NCI-H1417 treated with DMSO at 0.1 percent for 48 hours (cell line): ENCODE measurements at places on chromosomes 1 and 21.

DNA sequence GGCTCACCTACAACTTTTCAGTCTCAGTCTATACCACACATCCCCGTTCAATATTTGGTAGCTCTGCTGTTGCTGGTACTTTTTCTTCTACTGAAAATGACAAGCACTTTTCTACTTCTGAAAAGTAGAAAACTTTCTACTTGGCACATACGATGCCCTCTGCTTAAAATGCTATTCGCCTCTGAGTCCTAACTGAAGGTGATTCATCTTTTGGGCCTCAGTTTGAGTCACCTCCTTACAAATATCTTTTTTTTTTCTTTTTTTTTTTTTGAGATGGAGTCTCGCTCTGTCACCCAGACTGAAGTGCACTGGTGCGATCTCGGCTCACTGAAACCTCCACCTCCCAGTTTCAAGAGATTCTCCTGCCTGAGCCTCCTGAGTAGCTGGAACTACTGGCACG lies 136.0 kb upstream of the CYYR1 start:
- DNase-seq = no peak

DNA sequence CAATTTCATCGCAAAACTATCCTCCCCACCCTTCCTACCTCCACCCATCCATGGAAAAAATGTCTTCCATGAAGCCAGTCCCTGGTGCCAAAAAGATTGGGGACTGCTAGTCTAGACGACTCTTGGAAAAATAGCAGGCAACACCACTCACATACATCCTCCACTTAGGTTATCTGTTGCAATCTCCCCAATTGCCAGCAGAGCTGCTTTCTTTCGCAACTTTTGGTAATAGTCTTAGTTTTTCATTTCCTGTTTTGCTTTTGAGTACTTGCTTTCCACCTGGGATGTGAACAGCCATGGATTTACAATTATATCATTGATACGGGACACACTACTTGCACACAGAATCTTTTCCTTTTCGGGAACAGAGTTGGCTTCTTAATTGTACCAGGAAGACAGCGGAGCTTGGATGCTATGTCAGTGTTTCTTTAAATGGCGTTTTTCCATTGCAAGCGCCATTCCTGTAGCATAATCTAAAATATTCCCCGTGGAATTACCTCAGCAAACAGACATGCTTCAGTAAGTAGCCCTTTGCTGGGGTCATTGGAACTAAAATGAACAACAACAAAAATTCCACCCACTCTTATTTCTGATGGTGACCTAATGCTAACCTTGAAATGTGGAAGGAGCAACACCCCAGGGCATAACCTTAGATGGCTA lies 183.3 kb upstream of the ADGRL2 start:
- DNase-seq = no peak

GRCh38 chr1:50851466-50851865 lies 108.6 kb downstream of the FAF1 start:
- DNase-seq = no peak

- no peak for DNase-seq
Observed at GRCh38 chr1:26114165-26114927, 2.7 kb downstream of the PDIK1L start.

GRCh38 chr1:210021145-210021860 lies 83.3 kb downstream of the SYT14 start:
- no peak for DNase-seq

- no peak for DNase-seq
Observed at GRCh38 chr1:118960567-118961136, 27.5 kb downstream of the TBX15 start.

GRCh38 chr1:2547210-2548067 lies 8.7 kb upstream of the TNFRSF14 start:
- DNase-seq = no peak

- DNase-seq = no peak
Observed at GRCh38 chr1:201332021-201332420, 45.5 kb downstream of the TNNT2 start.

GRCh38 chr1:940107-941014 lies 16.6 kb downstream of the SAMD11 start:
- no peak for DNase-seq

DNA sequence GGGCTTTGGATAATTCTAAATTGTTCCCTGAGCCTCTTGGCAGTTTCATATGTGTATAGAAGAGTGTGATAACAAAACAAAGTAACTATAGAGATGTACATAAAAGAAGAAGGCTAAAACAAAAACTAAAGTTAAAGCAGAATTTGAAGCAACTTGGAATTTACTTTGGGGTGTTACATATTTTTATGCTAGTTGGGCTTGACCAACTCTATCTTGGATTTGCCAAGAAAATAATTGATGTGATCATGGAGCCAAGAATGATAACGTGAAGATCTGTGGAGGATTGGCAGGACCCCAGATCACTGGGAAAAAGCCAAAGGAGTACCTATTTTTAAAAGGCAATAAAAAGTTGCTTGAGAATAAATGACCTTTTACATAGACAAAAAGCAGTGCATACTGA lies 206.9 kb downstream of the LMO4 start:
- no peak for DNase-seq

GRCh38 chr1:51733793-51734522 lies 117.1 kb downstream of the OSBPL9 start:
- peak; percentile 15 for DNase-seq

DNA sequence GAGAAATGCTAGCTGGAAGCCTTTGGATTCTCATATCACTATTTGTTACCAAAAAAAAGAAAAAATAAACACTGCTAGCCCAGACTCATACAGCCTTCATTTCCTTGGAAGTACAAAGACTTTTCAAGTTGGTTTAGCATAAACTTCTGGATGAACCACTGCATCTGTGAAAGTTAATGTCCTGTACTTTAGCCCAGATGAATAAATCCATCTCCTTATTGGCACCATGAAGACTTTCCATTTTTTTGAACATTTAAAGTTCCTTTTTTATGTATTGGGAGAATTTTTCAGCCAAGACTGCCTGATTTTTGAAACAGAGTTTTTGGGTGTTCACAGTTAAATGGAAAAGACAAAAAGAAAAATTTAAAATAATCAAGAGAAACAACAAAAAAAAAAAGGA lies 184.0 kb upstream of the C1orf87 start:
- DNase-seq = no peak

DNA sequence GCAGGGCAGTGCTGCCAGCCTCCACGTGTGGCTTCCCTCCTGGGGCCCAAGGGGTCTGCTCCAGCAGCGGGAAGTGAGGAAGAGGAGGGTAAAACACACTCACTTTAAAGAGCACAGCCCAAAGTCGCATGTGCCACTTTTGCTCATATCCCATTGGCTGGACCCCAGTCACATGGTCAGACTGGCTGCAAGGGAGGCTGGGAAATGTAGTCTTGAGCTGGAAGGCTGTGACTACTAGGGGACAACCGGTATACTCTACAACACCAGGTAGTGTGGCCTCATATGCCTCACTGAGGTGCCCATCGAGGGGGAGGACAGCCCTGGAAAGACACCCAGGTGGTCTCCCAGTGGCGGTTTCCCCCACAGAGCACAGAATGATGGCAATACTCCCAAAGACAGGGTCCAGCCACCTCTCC lies 45.2 kb downstream of the CAMK2N1 start:
- DNase-seq = no peak

DNA sequence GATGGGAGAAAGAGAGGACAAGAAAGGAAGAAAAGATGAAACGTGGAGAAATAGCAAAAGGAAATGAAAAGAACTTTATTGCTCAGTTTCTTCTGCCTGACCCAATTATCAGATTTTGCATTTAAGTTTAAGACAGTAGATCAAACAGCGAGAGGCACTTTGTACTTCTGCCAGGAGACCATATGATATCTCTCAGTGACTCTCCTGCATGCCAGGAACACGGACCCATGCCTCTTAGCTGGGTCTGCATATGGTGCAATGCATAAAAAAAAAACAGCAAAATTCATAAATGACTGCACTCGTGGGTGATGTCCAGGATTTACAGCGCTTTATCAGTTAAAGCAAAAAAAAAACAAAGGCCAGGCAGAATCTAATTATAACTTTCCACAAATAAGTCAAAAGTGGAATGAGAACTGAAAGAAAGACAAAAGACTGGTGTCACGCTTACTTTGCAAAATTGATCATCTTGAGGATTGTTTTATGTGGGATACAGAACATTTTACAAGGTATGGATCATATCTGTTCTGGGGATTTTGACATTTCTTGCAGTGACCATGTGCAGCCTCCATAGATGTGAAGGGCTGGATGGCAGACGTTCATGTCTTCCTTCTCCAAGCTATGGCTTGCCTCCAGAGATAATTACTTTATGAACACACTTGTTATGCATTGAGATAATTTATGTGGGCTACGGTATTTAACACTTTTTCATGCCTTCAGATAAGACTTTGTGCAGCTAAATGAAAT lies 79.5 kb downstream of the RUNX1 start:
- DNase-seq = no peak

DNA sequence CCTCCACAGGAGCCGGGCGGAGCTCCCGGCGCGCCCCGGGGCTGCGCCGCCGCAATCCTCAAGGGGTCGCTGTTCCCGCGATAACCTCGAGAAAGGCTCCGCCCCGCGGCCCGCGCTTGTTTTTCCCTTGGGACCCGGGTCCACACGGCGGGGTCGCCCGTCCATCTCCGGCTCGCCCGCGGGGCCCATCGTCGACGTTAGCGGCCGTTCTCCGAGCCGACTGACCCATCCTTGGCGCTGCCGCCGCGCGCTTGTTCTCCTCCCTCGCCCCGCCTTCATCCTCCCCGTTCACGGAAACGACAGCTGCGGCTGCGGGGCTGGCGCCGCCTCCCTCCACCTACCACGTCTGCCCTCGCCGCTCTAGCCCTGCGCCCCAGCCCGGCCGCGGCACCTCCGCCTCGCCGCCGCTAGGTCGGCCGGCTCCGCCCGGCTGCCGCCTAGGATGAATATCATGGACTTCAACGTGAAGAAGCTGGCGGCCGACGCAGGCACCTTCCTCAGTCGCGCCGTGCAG lies at the start of gene SH3GLB1:
TSS of gene SH3GLB1 (plus strand) at position 119 of the 514 bp plus-strand sequence. CDS start at position 443, 324 bp downstream.
- peak; percentile 68 for DNase-seq

GRCh38 chr1:248739572-248740205 lies 15.9 kb downstream of the LYPD8 start:
- no peak for DNase-seq

DNA sequence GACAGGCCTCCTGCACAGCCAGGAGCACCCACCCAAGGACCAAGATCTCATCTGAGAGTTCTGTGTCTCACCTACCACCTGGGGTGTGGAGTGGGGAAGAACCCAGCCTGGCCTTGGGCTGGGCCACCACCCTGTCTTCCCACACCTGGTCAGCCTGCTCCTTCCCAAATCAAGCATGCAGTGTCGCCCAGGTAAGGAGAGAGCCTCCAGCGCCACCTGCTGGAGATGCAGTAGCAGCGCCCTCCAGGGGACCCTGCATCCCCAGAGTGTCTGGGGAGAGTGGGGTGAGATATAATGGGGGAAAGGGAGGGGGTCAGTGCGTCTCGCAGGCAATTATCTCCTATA lies 32.3 kb downstream of the KIAA2013 start:
- DNase-seq = no peak

DNA sequence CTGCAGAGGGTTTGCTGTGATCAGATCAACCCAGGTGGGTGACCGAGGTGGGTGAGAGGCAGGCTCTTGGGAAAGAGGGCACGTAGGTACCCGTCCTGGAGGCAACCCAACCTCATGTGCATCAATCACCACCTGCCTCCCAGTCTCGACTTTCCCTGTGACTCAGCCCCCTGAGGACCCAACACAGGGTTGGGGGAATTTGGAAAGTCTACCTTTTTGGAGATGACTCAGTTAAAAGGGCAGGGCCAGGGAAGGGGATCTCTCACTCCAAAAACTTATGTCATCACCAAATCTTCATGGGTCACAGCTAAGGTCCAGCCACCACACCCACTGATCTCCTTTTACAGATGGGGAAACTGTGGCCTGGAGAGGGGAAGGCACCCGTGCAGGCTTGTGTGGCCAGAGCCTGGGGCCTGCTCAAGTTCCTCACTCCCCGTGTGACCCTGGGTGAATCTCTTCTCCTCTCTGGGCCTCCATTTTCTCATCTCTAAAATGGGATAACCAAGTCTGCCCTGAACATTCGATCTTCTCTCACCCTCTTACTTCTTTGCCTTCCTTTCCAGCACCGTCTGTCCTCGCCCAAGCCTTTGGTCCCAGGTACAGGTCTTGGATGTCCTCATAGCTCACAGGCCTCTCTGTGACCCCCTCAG lies 34.6 kb upstream of the WNT4 start:
- no peak for DNase-seq

GRCh38 chr1:29394521-29395225 lies 158.4 kb downstream of the PTPRU start:
- no peak for DNase-seq

DNA sequence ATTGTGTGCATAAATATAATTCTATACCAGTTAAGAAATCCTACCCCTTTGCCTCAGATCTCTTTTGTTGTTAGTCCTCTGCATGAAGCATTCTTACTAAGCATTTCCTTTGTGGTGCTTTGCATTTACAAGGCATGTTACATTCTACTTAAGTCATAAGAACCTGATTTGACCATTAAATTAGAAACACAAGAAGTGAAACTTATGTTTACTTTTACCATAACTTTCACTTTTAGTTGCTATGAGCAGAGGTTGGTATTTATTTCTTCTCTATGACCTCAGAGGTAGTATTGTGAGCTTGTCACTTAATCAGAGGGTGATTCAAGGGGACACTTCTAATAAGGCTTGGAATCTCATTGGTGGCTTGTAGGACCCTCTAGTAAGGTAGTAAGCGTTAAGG lies 9.0 kb downstream of the FAM20B start:
- no peak for DNase-seq

GRCh38 chr1:42940851-42941639 lies 17.6 kb downstream of the SLC2A1 start:
- no peak for DNase-seq

DNA sequence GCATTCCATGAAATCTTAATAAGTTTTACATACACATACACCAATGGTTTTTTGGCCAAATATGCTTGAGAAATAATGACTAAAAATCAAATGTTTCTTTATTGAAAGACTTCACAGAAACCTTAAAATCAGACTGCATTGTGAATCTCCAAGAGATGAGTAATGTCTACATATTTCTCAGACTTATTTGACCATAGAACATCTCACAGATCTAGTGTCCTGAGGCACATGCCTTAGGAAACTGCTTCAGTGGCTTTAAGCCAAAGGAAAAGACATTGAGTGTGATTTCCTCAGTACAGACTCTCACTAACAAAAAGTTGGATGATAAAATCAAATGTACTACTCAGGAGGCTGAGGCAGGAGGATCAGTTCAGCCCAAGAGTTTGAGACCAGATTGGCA lies 6.2 kb upstream of the C1orf105 start:
- DNase-seq = no peak
